ENCODE measurements at places on chromosomes 6 and 20. TPM values are rescaled to one million over a fixed set of nuclear protein-coding genes. Genes with fewer than 3 reads are reported as not detected.

The ENPP5 gene
- total RNA-seq = 0.53 TPM

The EMILIN3 gene
- 0.53 TPM for total RNA-seq

The CCN5 gene
- total RNA-seq = 377 TPM

The EDN1 gene
- 27.8 TPM for total RNA-seq

The GPR6 gene
- not detected for total RNA-seq
